Forelimb muscle (tissue), 1 donor: ENCODE measurements at places on chromosomes 3 and 15.

- no peak for DNase-seq
These were observed 55.0 kb upstream of the SNRPN start for GRCh38 chr15:24899795-24900194.

GRCh38 chr15:33374226-33374914, 63.6 kb downstream of the RYR3 start:
- DNase-seq = no peak

- no peak for DNase-seq
These were observed 16.7 kb upstream of the TBC1D21 start for GRCh38 chr15:73856458-73857192.

DNA sequence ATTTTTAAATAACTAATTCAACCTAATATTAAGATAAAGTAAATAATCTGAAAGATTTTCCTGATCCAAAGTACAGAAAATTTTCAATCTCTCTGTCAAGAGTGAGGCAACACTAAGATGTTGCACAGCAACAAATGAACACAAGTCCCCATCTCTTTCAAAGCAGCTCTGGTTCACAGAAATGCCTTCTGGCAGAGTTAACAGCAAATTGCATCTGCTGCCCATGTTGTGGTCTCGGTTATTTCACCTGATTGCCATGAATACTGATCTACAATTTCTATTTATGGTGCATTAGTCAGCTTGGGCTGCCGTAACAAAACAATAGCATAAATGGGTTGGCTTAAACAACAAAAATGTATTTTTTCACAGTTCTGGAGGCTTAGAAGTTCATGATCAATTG, 167.3 kb downstream of the BCHE start:
- DNase-seq = no peak

DNA sequence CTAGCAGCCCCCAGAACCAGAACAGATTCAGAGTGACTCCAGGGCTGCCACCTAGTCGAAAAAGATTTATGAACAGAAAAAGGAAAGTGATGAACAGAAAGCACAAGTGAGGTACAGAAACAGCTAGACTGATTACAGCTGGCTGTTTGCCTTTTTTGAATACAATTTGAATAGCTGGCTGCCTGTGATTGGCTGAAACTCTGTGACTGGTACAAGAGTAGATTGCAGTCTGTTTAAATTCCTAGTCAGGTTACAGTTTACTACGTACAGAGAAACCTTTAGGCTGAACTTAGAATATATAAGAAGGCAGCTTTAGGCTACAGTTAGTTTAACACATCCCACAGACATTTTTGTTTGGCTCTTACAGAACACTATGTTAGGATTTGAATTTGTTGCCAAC, 10.0 kb downstream of the CCDC13 start:
- DNase-seq = no peak

DNA sequence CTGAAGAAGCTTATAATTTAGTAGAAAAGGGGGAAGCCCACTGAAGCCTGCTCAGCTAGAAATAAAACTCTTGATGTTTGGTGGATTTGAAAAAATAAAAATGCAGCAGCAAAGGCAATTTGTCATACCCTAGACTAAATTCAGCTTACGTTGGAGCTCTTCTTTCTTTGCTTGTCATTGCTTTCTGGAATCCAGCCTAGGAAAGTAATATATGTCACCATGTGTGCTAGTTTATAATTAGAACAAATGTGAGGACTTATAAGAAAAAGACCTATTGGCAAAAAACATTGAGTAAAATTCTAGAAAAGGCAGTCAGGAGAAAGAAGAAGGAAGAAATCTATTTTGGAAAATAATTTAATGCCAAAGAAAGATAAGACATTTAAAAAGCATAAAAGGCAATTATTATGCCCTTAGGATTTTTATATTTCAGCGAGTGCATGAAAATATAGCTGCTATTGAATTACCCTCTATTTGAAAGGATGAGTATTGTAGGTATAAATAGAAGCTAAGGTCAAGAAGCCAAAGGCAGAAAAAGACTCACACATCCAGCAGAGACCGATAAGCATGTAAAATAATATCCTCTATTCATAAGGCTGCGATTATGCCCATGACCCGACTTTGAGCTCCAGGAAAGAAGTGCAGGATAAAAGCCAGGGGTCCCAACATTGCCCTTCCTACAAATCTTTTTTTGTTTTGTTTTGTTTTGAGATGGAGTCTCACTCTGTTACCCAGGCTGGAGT, 10.6 kb upstream of the BTBD1 start:
- no peak for DNase-seq

GRCh38 chr15:81560405-81560804, 186.4 kb upstream of the TMC3 start:
- DNase-seq = no peak

DNA sequence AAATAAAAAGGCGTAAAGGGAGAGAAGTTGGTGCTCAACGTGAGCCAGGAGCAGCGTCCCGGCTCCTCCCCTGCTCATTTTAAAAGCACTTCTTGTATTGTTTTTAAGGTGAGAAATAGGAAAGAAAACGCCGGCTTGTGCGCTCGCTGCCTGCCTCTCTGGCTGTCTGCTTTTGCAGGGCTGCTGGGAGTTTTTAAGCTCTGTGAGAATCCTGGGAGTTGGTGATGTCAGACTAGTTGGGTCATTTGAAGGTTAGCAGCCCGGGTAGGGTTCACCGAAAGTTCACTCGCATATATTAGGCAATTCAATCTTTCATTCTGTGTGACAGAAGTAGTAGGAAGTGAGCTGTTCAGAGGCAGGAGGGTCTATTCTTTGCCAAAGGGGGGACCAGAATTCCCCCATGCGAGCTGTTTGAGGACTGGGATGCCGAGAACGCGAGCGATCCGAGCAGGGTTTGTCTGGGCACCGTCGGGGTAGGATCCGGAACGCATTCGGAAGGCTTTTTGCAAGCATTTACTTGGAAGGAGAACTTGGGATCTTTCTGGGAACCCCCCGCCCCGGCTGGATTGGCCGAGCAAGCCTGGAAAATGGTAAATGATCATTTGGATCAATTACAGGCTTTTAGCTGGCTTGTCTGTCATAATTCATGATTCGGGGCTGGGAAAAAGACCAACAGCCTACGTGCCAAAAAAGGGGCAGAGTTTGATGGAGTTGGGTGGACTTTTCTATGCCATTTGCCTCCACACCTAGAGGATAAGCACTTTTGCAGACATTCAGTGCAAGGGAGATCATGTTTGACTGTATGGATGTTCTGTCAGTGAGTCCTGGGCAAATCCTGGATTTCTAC, at the start of gene RARB:
TSS of gene RARB (plus strand) at position 322 of the 847 bp plus-strand sequence. CDS start at position 791, 469 bp downstream.
- peak; percentile 91 for DNase-seq

GRCh38 chr3:966341-966740, 126.5 kb upstream of the CNTN6 start:
- DNase-seq = no peak

DNA sequence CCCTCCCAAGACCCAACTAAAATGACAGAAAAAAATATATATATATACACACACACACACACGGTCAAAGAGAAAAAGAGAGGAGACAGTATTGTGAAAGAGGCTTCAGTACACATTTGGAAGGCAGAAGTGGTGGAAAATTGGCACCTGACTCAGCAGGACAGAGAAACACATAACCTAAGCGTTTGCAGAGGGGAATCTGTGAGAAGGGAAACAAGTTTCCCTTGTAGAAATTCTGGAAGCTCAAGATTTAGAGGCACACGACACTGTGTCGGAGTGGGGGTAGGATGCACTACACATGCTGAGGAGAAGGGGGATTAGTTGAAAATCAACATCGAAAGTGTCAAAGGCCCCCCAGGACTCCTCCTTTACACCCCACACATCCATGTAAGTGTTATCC, 53.1 kb downstream of the PAK2 start:
- peak; percentile 29 for DNase-seq

DNA sequence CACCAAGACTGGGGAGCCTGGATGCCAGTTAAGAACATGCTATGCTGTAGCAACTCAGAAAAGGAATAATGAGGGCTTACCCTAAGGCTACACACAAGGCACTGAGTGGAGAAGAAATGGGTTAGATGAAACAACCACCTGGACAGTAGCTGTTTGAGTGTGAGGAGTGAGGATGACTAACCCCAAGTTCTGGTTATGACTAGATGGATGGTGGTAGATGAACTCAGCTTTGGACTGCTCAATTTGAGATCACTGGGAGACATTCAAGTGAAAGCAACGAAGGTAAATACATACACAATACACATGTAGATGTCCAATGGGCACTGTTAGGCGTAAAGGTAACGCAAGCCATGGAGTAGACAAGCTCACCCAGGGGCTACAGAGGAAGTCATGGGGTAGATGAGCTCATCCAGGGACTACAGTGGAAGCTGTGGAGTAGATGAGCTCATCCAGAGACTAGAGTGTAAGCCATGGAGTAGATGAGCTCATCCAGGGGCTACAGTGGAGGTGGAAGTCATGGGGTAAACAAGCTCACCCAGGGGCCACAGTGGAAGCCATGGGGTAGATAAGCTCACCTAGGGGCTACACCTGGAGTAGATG, 98.3 kb downstream of the ANO10 start:
- DNase-seq = no peak
